Stimulated activated CD8-positive, alpha-beta memory T cell treated with anti-CD3 and anti-CD28 coated beads, Interleukin-7, amount 100 ng/mL, for 24 hours (primary cell): ENCODE measurements at places on chromosomes 4 and X.

DNA sequence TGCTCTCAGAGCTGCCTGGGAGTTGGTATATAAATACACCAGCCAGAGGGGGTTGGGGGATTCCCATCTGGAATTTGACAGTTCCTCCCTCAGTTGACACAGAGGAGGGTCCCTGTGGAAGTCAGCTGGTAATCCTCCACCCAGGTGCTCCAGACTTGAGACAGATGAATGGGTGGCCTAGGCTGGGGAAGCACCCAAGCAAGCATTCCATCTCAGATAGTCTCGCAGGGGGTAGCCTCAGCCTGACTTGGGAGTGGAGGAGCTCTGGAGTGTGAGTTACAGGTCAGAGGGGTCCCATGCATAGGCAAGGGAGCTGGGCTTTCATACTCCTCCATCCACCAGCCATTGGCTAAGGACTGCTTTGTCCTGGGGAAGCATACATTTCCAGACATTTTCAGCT is 229.3 kb upstream of the BCOR start:
- DNase-seq, result no peak

- DNase-seq, result no peak
Observed at GRCh38 chr4:89836897-89837384, at the start of gene SNCA. SNCA (minus strand) TSS chr4:89837161; CDS start chr4:89835667, 1,494 bp downstream.

GRCh38 chrX:136665258-136665900 is 17.4 kb downstream of the CD40LG start:
- DNase-seq, result no peak

- no peak for DNase-seq
Observed at GRCh38 chr4:47530801-47531200, 45.7 kb downstream of the ATP10D start.

DNA sequence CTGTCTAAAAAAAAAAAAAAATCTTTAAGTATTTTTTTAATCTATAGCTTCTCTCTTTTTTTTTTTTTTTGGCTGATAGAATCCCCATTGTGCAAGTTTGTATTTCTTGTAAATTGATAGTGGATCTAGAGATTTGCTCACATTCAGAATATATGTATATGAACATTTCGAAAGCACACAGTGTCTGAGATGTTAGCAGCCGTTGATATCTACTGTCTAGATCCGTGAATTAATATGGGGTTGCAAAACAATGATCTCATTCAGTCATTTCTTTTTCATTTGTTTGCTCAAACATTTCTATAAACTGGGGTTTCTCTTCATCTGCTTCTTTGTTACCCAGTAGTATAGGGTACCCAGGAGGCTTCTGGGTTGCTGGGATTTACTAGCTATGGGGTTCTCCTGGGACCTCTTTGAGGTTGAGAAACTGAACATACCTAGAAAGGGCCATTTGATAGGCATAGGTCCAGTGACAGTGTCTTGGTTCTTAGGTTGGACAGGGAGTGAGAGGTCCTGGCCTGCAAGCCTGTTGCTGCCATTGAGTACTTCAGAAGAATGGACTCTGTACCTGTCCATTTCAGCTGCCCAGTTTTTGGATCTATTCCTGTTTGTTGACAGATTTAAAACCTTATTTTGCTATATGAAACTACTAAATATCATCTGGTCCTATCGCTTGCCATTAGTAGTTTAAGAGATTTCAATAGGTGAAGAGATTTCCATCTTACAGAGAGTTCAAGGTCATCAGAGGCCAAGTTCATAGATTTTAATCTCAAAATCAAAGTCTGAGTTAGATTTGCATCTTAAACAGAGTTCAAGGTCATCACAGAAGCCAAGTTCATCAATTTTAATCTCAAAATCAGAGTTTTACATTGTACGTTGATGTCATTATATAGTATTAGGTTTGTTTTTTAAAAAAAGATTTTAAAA is 50.8 kb downstream of the WWC2 start:
- DNase-seq, result no peak

DNA sequence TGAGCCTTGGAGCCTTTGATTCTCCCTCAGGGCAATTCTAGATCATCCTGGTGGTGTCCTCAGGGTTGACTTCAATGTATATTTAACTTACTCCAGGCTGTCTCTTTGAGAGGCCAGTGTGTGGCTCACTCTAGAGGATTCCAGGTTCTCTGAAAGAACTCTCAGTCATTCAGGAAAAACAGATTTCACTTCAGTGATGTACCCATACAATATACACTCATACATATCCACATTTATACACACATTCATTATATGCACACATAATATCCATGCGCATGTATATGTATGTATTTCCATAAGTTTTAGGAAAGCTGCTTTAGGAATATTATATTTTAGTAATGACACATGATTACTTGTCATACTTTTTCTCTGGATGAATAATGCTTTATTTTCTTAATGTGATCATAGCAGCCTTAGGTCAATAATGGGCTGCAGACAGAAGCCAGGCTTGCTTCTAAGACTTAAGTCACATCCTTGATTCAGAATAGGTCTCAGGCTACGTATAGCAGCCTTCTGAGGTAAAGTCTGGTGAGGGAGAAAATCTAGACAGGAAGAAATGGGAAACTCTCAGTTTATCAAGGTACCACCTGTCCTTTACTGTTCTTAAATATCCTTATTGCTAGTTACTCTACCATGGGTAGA is 397.0 kb downstream of the GPAT3 start:
- no peak for DNase-seq

DNA sequence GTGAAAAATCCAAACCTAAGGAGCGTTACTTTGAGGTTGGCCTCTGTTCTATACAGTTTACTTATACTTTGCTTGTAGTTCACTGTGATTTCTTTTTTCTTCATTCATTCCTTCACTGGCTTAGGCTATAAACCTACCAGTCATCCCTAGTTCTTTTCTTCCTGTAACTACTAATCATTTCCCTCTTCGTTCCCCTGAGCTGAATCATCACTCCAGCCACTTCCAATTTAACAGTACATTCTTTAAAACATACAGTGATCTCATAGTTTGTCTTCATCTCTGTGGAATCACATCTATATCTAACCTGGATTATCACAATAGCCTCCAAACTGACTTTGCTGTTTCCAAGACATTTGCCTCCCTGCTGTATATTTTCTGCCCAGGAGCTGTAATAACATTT is 25.2 kb upstream of the NPFFR2 start:
- DNase-seq, result no peak

- no peak for DNase-seq
Observed at GRCh38 chr4:106852426-106852825, 183.7 kb downstream of the DKK2 start.
